ENCODE measurements at places on chromosomes 6 and 20.

GRCh38 chr6:69825904-69826303, 29.1 kb upstream of the LMBRD1 start:
- no peak for DNase-seq

- no peak for DNase-seq
Observed at GRCh38 chr6:72524011-72524645, 97.7 kb upstream of the KCNQ5 start.

DNA sequence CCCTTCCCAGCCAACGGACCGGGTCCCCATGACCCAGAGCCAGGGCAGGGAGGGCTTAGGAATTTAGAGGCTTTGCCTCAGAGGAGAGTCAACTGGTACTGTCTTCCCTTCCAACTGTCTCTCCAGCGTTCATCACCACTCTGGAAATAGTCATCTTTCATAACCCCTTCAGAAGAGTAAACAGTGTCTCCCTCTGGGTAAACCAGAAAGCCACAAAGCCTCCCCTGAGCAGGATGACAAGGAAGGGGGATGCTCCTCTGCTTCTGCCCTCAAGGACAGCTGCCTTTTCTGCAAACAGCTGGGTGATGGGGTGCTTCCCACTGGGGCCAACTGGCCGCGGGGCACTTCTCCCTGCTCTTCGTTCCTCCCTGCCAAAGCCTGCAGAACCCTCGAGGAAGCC, 90.1 kb downstream of the PSMG4 start:
- no peak for DNase-seq

GRCh38 chr20:46195264-46196036, 77.3 kb downstream of the CD40 start:
- DNase-seq: no peak

DNA sequence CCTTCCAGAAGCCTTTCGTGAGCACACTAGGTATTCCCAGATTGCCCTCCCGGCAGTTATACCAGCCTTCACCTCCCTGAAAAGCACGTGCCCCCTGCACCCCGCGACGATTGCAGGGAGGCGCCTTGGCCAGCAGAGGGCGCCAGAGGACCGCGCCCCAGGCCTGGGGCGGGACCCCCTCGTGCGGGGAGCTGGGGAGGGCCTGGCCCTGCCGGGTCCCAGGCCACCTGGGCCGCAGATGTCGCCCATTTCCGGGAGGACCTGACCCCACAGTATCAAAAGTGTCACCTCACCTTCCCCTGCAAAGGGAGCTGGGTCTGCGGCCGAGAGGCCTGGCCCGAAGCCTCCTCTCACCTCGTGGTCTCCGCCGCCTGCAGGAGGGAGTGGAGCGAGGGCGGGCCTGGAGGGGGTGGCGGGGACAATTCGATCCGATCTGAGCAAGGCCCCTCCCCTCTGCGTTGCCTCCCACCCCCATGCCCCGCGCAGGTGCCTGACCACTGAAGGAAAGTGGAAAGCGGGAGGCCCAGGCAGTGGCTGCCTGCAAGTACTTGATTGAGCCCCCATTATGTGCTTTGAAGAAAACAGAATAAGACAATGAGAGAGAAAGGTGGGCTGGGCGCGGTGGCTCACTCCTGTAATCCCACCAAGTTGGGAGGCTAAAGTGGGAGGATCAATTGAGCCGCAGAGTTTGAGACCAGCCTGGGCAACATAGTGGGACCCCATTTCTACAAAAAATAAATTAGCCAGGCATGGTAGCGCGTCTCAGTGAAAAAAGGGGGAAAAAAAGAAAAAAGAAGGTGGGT, 3.5 kb upstream of the SNAI1 start:
- peak; percentile 83 for DNase-seq

GRCh38 chr6:159093609-159094443, 49.0 kb upstream of the TAGAP start:
- DNase-seq: no peak

GRCh38 chr6:6270948-6271535, 49.4 kb downstream of the F13A1 start:
- DNase-seq: no peak

DNA sequence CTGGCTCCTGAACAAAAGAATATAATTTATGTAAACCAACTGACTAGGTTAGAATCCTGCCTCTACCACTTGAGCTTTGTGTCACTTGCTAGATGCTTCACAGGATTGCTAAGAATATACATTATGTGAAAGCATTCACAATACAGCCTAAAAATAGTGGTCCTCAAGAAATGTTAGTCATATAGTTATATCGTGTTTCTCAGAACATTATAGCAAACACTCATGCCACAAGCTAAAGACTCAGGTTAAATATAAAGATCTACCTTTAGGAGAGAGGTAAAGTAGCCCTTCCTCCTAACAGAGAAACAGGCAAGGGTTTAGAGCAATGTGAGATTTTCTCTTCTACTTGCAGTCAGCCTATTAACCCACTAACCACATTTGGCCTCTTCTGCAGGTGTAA, 17.8 kb upstream of the ALDH8A1 start:
- DNase-seq: no peak

GRCh38 chr20:14055127-14055742, 59.9 kb downstream of the MACROD2 start:
- DNase-seq: no peak

GRCh38 chr6:22575190-22575589, 5.8 kb downstream of the HDGFL1 start:
- DNase-seq: no peak

DNA sequence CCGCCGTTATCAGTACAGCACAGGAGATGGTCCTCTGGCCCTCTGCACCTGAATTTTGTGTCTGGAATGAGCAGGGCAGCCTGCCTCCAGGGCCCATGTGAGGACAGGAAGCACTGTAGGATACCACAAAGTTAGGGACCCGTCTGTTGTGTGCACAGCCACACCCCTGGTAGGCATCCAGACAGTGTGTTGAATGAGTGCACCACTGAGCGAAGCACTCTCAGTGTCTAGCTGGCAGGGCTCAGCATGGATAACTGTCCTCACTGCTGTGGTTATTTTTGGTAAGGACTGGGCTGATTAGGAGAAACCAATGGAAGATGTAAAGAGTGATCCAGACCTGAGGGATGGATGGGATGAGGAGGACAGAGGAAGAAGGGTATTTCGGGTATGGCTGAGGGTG, 178.7 kb downstream of the CLIC5 start:
- no peak for DNase-seq

DNA sequence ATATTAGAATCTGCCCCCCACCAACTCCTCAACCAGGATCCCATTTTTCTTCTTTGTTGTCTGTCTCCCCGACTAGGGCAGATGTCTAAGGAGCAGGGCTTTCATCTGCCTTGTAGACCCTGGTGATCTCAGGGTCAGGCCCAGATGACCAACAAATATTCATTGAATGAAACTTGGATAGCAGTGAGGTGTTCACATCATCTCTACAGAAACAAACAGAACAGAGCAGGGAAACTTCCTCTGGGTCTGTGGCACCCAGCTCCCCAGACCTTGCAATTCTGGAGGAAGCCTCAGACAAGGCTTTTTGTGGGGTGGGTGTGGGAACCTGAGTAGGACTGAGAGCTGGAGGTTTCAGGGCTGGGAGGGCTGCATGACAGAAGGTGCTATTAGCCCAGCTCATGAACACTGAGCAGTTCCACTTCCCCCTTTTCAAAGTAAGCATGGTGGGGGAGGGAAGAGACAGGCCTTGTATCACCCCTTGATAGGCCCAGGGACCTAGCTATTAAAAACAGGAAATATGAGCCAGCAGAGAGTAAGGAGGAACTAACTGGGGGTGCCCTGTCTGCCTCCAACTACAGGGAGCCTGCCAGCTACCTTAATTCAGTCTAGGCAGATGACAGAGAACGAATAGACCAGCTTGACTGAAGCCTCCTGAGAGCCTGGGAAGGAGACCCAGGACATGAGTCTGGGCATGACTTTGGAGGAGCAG, 37.3 kb upstream of the TOP1 start:
- no peak for DNase-seq

- DNase-seq: no peak
Observed at GRCh38 chr20:39541136-39541803, 579.1 kb downstream of the DHX35 start.

- DNase-seq: no peak
Observed at GRCh38 chr6:13267142-13267651, 61.1 kb downstream of the TBC1D7 start.

DNA sequence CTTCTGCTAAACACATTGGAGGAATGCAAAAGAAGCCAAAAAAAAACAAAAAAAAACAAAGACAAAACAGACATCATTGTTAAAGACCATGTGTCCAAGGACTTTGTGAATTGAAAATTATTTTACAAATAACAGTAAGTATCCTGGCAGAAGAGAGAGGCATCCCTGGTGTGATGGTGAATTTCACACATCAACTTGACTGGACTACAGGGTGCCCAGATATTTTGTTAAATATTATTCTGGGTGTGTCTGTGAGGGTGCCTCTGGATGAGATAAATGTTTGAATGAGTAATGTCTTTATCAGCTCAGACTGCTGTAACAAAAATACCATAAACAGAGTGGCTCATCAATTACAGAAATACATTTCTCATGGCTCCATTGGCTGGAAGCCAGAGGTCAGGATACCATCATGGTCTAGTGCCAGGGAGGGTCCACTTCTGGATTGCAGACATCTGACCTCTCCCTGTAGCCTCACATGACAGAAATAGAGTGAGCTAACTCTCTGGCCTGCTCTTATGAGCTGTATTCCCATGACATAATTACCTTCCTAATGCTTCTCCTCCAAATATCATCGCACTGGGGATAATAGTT, 12.2 kb upstream of the C6orf118 start:
- DNase-seq: no peak

GRCh38 chr6:32291543-32291942, 67.7 kb upstream of the NOTCH4 start:
- no peak for DNase-seq

DNA sequence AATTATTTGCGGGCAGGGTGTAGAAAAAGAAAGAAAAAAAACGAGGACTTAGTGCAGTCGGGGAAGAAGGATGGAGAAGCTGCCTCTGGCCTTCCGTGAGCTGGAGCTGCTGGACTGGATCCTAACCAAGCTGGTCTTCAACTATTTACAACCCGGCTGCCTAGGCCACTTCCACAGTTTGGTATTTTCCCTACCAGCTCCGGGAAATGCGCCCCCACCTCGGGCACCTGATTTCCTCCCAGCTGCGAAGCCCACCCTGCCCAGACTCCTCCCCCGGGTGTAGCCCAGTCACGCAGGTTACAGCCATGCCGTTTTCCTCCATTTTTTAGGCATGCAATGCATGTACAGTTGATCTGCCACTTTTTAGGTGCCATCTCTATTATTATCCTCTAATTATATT, 21.2 kb downstream of the THEMIS start:
- DNase-seq: peak; percentile 79

DNA sequence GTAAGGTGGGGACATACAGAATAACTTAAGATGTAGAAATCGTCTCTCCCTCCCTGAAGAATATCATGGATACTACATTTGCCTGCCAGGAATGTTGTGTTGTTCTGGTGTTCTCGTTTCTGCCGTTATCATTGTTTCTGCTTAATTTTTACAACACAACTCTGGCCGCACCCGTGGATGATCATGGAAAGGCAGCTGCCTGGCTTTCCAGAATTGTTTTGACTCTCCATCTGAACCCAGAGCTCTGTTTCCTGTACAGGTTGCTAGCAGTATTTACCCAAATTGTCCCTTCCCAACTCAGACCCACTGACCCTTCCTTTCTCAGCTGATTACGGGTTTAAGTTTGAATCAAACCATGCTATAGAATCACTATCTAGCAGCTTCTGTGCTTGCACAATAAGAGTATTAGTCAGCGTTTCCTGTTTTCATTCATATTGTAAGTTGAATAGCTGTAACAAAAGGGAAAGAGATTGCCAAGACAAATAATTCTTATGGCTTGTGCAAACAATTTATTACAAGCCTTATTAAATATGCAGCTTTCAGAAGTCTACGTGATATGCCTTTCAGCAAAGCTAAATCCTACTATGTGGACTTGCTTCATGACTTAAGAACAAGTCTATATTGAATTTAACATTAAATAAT, 139.0 kb downstream of the MTHFD1L start:
- no peak for DNase-seq
